AG09309 (cell line): ENCODE measurements at places on chromosomes 2 and 18.

DNA sequence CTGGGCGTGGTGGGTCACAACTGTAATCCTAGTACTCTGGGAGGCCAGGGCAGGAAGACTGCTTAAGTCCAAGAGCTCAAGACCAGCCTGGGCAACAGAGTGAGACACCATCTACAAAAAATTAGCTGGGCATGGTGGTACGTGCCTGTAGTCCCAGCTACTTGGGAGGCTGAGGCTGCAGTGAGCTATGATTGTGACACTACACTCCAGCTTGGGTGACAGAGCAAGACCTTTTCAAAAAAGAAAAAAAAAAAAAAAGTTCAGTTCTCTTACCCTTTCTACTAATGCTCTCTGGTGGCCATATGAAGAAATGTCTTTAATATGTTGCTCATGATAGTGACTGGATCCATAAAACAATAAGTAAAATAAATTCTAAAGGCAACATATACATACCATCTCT lies 14.9 kb downstream of the TYW5 start:
- no peak for DNase-seq

- no peak for DNase-seq
Measured at GRCh38 chr2:218256612-218257350, 4.0 kb upstream of the GPBAR1 start.

- DNase-seq = no peak
Measured at GRCh38 chr2:28544405-28544921, 48.6 kb downstream of the PLB1 start.

DNA sequence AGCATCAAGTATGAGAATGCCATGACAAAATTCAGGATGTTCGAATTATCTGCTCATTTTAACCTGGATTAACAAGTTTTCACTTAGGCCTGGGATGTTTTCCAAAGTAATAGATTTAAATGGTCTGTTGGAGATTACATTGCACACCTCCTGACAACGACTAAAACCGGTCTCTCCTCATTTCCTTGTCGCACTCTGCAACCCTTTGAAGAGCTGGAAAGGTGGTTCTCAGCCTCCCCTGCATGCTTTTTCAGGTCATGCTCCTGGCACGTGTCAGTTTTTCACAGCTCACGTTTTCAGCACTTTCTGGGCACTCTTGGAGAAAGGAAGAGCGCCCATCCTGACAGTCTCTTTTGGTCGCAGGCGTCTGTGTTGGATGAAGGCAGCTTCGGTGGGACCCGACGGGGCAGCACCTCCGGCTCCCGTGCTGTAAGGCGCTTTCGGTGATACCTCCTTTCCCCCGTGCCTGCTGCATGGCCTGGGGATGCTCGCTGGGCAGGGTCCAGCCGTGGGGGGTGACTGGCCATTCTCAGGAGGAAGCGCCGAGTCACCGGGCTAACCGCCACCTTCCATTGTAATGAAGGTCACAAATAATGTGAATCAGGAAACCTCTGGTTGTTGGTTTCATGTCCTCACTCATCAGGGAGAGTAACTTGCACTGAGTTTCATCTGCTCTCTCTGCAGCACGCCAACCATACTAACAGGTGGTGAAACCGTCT lies 63.5 kb upstream of the RBM44 start:
- no peak for DNase-seq

DNA sequence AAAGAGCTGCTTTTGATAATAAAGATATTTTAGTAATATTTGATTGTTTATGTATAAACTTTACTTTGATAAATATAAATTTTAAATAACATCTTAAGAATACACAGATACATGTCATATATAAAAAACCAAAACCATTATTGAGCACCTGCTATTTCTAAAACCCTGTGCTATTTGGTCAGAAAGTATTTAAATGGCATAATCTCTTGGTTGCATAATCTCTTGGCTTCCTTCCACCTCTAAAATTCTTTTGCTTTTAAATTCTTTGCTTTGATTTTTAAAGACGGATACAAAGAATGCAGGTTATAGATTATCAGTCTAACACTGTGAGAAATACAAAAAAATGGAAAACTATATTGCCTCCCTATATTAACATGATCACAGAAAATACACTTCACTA lies 36.9 kb downstream of the ACMSD start:
- DNase-seq = no peak

GRCh38 chr2:33111002-33111446 lies 164.3 kb downstream of the LTBP1 start:
- DNase-seq = no peak

DNA sequence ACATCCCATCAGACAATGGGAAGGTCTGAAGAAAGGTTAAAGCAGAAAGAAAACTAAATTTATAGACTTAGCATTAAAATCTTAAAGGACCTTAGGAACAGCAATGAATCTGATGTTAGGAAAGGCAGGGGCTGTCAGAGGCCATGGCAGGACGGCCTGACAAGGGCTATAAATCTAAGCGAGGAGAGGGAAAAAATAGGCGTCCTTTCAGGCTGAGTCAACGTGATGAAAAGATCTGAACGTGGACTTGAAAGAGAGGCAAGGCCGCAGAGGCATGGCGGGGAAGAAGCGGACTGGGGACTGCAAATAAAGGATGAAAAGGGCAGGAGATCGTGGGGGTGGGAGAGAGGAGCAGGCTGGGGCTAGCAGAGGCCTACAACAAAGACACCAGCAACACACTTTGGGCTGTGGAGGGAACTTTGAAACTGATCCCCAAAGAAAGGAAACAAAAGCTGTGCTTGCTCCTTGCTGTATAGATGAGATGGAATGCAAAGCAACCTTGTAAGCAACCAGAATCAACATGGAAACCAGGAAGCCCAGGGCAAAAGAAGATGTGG lies 145.6 kb downstream of the NRP2 start:
- DNase-seq = no peak

DNA sequence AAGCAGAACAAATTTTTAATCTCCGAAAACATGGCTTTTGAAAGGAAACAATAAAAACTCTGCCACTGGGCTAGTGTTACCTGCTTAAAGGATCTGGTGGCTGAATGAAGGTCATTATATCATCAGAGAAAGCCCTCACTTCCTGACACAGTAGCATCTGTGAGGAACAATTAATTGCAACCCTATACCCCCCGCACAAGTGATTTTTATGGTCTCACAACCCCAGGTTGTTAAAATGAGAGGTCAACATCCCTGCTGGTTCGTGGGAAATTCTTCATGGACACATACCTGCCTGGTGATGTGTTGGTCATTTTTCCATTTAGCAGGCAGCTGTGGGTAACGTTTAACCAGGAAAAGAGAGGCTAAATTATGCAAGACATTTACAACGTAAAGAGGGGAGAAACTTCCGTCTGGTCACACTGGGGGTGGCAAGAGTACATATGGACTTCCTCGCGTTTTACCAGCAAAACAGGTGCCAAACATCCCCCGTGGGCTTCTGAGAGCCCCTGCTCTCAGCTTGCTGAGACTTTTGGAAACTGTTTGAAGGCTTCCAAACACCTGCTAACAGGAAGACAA lies 29.2 kb downstream of the NIFK start:
- no peak for DNase-seq

DNA sequence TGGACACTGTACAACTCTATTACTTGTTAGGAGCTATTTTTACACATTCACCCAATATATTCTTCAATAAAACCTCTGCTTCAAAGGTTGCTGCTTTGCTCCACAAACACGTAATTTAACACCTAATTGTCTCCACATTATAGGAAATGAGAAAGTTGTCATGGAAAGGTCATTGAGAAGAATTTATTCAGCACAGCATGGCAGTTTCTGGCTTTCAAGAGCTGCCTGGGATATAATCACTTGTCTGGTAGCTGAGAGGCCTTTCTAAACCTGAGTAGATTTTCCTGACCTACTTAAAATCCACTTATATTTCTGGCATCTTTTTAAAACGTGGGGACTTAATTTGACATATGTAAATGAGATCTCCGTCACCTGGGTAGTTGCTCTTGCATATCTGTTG lies 216.1 kb downstream of the ZNF804A start:
- no peak for DNase-seq

- no peak for DNase-seq
Measured at GRCh38 chr2:172582656-172583055, 26.8 kb downstream of the PDK1 start.
